ENCODE measurements at places on chromosomes 5 and 9.
A peak's percentile ranks its signal among the peaks of the same experiment; 100 is the strongest.

- DNase-seq, result no peak
Observed at GRCh38 chr9:81759680-81760215, 70.4 kb upstream of the TLE1 start.

DNA sequence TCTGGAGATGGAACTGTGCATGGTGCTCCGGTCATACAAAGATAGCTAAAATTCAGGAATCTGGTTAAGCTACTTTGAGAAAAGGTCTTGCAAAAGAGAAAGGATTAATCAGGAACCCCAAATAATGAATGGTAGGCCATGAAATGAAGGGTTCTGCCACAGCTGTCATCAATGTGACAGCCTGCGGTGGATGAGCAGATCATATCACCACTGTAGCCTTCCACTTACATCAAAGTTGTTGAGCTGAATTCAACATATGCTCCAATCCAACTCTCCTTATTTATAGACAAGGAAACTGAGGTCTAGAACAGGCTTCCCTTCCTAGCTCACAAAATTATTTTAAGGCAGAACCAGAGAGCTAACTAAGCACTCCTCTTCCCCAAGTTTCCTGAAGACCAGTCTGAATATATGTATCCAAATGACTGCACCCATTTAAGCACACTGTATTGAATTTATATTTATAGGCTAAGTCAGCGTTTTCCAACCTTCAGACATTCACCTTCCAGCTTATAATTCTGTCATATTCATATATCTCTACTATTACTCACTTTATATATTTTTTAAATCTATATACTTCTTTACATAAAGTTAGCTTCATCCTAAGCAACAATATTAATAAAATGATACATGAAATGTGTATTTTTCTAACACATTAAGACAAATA is 13.9 kb upstream of the PTGER4 start:
- no peak for DNase-seq

DNA sequence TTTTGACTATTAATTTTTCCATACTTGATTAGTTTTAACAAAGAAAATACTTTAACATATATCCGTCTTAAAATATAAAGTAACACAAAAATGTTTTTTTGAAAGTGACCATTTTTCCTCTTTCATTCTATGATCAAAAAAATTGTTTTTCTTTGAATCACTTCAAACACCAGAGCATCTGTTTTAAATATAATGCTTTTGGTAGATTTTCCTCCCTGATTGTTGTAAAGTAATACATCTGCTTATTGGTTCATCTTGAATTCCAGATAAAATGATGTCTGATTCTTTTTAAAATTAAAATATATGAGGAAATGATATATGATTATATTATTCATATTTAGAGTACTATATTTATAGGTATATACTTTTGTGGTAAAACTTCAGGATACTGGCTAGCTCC is 76.2 kb upstream of the LPAR1 start:
- no peak for DNase-seq

GRCh38 chr9:137511758-137512463 is 38.3 kb downstream of the PNPLA7 start:
- DNase-seq, result no peak

DNA sequence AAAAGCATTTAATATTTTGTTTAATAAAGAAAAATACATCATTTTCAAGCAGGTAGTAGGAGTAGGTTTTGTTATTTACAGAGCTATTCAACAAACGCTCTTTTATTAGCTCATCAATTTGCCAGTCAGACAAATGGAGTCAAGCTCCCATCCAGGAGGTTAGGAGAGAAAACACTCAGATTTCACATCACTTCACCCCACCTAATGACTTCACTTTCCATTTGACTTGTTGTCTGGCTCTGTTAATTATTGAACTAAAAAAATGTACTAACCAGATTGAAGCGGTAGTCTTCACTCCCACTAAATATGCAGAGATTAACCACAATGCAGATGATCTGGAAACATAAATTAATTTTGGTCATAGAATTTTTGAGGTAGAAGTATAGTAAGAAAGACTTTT is 193.6 kb upstream of the VCAN start:
- no peak for DNase-seq

DNA sequence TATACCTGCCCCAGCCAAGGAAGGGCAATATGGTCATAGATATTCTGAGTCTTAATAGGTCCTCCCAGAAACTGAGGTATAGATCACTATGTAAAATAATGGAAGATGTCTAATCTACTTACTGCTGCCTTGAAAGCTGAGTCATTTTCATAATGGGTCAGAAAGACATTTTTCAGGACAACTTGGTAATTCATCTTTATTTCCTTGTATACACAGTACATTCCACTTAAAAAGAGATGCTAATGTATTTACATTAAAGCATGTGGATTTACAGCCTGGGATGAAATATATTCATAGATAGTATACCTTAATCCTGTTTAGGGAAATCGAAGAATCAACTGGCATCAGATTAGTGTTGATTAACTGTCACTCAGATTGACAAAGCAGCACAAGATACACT is 219.1 kb upstream of the PPP1R2B start:
- DNase-seq, result no peak

DNA sequence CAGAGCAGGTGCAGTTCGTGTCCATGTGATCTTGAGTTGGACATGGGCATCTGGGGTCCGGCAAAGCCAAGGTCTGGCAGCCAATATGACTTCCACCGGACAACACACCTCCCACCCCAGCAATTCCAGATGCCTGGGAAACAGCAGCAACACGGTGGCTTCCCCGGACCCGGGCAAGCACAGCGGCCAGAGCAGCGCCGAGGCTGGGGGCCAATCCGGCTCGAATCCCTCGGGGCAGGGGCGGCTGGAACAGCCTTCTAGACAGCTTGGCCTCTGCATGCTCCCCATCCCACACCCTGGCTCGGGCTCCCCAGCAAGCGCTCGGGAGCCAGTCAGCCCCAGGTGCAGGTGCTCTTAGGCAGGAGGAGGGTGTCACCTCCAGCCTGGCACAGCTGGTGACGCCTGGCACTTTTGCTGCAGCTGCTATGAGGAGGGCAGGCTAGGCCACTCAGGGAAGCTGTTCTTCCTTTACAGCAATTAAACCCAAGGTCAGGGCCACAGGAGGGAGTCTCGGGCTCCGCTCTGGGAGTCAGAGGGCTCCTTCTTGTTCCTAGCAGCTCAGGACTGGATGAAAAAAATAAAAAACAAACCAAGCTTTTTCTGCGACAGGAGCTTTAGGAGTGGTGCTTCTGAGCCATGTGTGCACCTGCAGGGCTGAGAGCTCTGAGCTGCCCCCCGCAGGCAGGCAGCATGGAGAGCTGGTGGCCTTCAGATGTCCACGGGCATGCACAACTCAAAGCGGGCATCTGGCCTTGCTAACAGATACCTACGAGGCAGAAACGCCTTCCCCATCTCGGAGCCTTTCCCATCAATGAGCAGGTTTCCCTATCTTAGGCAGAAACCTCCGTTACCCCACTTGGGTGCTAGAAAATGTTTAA is 28.2 kb downstream of the DBH start:
- no peak for DNase-seq

DNA sequence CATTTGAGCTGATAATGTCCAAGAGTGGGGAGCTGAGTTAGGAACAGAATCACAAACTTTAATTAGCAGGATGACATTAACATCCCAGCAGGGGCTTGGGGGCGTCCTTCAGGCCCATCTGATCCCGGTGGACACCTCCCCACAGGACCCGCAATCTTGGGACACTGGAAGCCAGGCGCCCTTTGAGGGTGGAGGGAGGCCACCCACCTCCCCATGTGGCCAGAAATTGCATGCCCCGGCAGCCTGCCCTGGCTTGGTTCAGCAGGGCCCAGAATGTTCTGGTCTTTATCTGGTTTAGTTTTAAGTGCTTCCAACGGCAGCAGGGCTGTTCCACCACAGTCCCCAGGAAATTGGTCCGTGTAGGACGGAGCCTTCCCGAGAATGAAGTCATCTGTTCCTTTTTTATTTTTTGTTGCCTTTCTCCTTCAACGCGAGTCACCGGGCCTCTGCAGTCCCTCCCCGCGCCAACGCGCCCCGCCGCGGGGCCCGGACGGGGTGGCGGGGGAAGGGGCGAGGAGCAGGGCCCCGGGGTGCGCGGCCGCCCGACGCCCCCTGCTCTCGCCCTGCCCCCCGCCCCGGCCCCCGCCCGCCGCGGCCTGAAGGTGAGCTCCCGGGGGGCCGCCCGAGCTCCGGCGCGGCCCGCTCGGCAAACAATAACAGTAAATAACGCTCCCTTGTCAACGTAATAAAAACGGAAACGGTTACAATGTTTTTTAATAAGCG is 207.9 kb downstream of the C9orf50 start:
- DNase-seq, result peak; percentile 17

GRCh38 chr5:102451082-102451481 is 47.7 kb downstream of the SLCO6A1 start:
- no peak for DNase-seq

DNA sequence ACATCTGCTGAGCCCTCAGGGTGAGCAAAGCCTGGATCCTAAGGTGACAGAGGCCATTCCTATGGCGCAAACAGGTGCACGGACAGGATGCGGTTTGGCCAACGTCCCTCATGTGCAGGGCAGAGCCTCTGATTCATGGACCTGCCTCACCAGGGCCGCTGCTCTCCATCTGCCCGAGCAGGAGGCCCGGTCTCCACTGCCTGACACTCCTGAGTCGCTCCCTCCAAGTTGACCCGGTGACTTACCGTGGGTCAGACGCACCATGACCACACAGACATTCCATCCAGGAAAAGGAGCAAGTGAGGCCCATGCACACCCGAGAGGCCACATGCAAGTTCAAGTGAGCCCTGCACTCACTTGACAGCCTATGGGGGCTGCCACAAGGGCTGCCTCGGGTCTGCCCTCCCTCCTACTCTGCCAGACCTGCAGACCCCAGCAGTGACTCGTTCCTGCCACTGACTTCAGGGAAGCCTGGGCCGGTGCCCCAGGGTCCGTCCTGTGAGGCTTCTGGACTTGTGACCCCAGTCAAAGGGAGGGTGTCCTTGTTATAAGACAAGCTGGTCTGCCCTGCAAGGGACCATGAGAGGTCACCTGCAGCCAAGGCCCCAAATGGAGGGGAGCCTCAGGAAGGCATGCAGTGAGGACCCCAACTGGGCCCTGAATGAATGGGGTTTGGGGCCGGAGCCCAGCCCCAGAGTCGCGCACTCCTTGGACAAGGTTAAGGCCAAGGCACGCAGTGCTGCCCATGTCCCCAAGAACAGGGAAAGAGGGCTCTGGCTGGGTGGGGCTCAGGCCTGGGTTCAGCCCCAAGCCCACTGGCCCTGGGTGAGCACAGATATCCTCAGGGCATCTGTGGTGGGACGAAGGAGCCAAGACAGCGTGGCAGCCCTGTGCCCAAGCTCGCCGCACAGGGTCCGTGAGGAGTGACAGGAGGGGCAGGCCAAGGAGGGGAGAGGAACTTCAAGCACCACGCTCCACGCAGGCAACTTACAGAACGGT is 10.1 kb downstream of the BRD3OS start:
- no peak for DNase-seq

All from stimulated activated CD4-positive, alpha-beta T cell treated with anti-CD3 and anti-CD28 coated beads, Interleukin-12 subunit alpha, Interleukin-12 subunit beta, amount 100 ng/mL, for 24 hours (primary cell).